Right lung (tissue), 10 donors: ENCODE measurements at places on chromosomes 2 and 18. TPM values are rescaled to one million over a fixed set of nuclear protein-coding genes. Genes with fewer than 3 reads are reported as not detected.

ANKRD30B gene
- polyA plus RNA-seq = not detected

SPATA3 gene
- not detected for polyA plus RNA-seq

RAB31 gene
- polyA plus RNA-seq = 40.6 TPM

ADD2 gene
- polyA plus RNA-seq = 7.5 TPM

SPR gene
- polyA plus RNA-seq = 3.8 TPM

TRIM43 gene
- not detected for polyA plus RNA-seq

DNA sequence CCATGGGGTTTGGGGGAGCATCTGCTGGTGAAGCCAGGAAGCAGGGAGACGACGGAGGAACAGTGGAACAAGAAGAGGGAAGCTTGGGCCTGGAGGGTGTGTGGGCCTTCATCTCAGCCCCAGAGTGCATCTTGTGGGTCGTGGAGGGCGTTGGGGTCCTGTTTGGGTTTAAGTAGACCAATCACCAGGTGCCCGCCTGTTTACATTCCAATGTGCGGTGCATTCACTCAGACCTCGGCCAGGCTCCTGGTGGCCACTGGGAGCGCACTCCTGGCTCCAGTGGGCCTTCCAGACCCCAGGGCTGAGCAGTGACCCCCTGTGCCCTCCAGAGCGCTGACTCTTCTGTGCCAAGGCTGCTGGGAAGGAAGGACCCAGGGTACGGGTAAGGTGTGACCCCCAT, 293.7 kb downstream of the NDUFA10 start:
- no peak for DNase-seq

DNA sequence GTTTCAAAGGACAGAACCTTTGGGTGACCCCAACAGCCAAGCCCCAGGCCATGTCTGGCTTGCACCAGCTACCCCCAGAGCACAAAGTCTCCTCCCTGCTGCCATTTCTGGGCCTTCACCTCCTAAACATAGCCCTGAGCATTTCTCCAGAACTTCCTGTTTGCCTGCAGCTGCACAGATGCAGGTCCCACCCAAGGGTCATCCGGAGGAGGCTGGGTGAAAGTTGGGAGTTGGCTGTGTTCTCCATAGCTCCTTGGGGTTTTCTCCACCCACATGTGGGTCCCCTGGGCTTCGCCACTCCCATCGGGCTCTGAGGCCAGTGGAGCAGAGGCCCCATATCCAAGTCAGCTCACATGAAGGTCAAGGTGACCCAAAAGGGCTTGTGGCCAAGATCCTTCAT, 4.3 kb downstream of the TNP1 start:
- no peak for DNase-seq

- no peak for DNase-seq
These were observed 9.4 kb downstream of the MLPH start for GRCh38 chr2:237496428-237496827.

DNA sequence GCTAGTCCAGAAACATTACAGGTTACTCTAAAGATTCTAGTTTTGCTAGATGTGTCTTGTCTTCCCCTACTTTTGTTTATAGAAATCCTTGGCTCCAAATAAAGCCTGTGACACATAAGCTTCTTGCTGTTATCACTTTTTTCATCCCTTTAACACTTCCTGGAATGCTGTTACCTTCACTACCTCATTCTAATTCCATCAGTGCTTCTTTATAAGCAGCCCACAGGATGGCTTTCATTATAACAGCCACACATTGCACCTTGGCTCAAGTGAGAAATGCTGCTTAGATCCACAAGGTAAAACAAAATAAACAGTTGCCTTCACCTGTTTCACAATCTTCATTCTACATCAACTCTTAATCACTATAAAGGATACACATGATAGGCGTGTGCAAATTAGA, 221.7 kb downstream of the SLC8A1 start:
- DNase-seq = no peak

DNA sequence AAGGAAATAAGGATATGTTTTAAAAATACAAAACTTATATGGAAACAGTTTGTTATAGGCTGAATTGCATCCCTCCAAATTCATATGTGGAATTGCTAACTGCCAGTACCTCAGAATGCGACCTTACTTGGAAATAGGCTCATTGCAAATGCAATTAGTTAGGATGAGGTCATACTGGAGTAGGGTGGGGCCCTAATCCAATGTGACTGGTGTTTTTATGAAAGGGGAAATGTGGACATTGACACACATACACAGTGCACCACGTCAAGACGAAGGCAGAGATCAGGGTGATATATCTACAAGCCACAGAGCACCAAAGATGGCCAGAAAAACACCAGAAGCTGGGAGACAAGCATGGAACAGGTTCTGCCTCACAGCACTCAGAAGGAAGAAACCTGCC, 494.2 kb downstream of the TSN start:
- DNase-seq = no peak

DNA sequence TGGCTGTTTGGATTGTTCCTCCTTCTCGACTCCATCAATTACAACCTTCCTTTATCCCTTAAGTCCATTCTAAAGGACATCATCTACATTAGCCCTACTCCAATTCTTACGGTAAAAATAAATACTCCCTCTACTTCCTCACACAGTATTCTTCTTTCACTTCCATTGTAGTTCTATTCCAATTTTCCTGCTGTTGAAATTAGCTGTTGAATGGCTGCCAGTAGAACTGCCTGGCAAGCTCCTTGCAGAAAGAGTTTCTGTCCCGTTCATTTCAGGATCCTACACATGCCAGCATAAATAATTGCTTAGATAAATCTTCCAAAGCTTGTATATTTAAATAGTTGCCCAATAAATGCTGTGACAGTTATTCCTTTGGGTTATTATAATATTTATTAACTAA, 459.3 kb upstream of the TRIB2 start:
- peak; percentile 19 for DNase-seq

GRCh38 chr18:61544178-61544577, 210.9 kb downstream of the CDH20 start:
- no peak for DNase-seq

DNA sequence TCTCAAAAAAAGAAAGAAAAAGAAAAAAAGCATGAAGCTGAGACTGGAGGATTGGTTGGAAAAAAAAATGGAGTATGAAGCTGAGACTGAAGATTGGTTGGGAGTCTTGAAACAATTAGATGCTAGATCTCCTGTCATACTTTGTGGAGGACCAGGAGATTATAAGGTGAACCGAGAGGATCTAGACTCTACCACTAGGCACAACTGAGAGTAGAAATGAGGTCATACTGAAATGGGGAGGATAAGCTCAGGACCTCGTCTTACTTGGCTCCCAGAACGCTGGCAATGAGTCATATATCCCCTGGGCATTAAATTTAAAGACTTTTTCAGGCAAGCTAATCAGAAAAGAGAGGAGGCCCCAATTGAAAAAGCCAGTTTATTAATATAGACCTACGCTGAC, 3.3 kb upstream of the ORC2 start:
- no peak for DNase-seq

GRCh38 chr2:10777111-10777841, 35.3 kb downstream of the PDIA6 start:
- no peak for DNase-seq

- DNase-seq = no peak
These were observed 25.7 kb downstream of the LPIN1 start for GRCh38 chr2:11771971-11772615.

- DNase-seq = no peak
These were observed 77.0 kb upstream of the TMEM200C start for GRCh38 chr18:5972298-5972697.

DNA sequence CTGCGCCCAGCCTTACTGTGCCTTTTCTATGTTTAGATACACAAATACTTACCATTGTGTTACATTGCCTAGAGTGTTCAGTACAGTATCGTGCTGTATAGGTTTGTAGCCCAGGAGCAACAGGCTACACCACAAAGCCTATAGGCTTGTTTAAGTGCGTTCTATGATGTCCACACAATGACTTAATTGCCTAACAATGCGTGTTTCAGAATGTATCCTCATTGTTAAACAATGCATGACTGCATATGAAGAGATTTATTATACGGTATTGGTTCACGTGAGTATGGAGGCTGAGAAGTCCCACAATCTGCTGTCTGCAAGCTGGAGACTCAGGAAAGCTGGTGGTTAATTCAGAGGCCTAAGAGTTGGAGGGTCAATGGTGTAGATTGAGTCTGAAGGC, 46.1 kb upstream of the MGAT4A start:
- DNase-seq = no peak

- no peak for DNase-seq
These were observed 177.8 kb downstream of the EN1 start for GRCh38 chr2:118669654-118670053.
